ENCODE measurements at places on chromosomes 3 and 15. TPM values are rescaled to one million over a fixed set of nuclear protein-coding genes. Genes with fewer than 3 reads are reported as not detected.

The ALDH1A3 gene
- 1,090 TPM for total RNA-seq

The SLC26A6 gene
- total RNA-seq = 4.4 TPM

The PXYLP1 gene
- 40.5 TPM for total RNA-seq

The FAM43A gene
- total RNA-seq = 40.0 TPM

The NOX5 gene
- not detected for total RNA-seq

The PEX5L gene
- not detected for total RNA-seq

The UTS2B gene
- not detected for total RNA-seq

The LHFPL4 gene
- total RNA-seq = 0.69 TPM

The GUCA1C gene
- total RNA-seq = not detected

The BCL6 gene
- total RNA-seq = 6.2 TPM

The BTLA gene
- not detected for total RNA-seq

The TIMP4 gene
- total RNA-seq = 0.10 TPM

The DNAH1 gene
- total RNA-seq = 1.2 TPM

The CTXN2 gene
- total RNA-seq = not detected

The MUSTN1 gene
- total RNA-seq = not detected

The OIP5 gene
- total RNA-seq = 27.5 TPM

The CASR gene
- not detected for total RNA-seq

The LEKR1 gene
- total RNA-seq = 1.6 TPM

The DNASE1L3 gene
- total RNA-seq = not detected

The TNFSF10 gene
- not detected for total RNA-seq

The AMIGO3 gene
- not detected for total RNA-seq

The LRRC15 gene
- total RNA-seq = 0.07 TPM

The ZNF660 gene
- total RNA-seq = not detected

The CCR2 gene
- total RNA-seq = not detected

The SCAMP2 gene
- total RNA-seq = 21.6 TPM

The ZCWPW2 gene
- not detected for total RNA-seq

The FETUB gene
- total RNA-seq = not detected

Data from MG63 (cell line).